ENCODE measurements at places on chromosomes 6 and 20.

DNA sequence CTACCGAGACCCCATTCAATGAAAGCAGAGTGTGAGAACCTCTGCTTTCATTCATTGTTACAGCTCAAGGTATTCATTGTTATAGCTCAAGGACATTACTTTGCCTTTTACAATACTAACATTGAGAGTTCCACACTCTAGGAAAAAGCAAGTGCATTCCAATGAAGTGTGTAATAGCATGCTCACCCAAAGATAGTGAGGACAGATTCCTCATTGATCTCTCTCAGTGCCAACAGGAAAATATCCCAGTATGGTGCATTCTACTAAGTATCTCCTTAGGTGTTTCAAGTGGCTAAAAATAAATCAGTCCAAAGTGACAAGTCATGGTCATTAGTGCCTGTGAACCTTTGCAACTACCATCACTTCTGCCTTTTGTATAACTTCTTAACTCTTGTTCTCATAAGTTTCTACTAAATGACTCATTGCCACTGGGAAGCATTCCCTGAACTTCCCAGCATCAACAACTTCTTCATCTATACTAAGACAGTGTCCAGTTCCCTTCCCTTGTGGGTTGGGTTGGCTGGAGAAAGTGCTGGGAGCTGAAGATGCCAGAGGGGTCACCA is 140.7 kb upstream of the STXBP5 start:
- no peak for DNase-seq

GRCh38 chr6:14498748-14499147 is 381.2 kb downstream of the CD83 start:
- no peak for DNase-seq

DNA sequence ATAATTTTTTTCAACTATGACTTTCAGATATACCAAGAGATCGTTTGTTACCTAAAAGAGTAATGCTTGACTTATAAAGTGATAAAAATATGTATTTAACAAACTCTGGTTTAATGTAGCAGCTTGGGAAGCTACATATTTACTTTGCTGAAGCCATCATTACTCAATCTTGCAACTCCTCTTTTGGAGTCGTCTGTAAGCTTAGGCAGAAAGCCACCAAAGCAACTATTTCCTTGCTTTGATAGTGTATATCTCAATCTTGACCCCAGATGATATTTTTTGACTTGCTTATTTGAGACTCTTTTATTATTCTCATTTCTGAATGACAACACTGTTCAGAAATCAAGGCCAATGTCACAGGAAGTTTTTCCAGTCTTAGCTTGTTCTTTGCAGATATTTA is 183.0 kb downstream of the SAMD5 start:
- no peak for DNase-seq

GRCh38 chr20:38147163-38147562 is 17.9 kb downstream of the TGM2 start:
- no peak for DNase-seq

DNA sequence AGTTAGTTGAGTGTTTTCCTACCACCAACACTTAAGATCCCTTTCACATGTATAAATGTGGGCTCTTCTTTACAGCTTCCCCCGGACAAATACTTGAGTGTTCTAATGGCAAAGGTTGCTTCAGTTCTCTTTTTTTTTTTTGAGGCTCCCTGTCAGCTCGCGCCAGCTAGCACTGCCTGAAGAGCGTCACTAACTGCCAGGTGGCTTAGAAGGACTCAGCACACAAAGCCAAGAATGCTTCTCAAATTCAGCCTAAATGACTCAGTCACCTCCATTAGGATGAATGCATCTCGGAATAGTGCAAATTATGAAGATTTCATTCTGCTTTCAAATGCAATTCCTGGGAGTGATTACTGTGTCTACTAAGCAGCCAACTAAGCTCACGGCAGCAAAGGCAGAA is 150.7 kb upstream of the BTBD3 start:
- no peak for DNase-seq
